ENCODE measurements at places on chromosomes 4 and X.
A peak's percentile ranks its signal among the peaks of the same experiment; 100 is the strongest.

DNA sequence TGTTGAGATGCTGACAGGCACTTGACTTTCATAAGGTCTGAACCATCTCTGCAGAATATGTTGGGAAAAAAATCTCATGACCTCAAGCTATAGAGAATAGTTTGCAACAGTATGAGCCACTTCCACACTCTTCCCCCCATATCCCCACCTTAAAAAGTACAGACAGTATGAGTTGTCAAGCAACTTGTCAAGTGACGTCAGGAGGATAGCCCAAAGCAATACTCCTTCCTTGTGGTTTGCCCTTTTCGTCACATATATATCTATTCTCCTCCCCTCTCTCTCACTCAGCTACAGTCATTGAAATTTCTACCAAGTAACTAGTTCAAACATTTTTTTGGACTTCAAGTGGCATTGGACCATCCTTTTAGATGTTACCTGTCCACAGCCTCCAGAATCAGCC lies 67.7 kb downstream of the MCF2 start:
- DNase-seq = no peak

DNA sequence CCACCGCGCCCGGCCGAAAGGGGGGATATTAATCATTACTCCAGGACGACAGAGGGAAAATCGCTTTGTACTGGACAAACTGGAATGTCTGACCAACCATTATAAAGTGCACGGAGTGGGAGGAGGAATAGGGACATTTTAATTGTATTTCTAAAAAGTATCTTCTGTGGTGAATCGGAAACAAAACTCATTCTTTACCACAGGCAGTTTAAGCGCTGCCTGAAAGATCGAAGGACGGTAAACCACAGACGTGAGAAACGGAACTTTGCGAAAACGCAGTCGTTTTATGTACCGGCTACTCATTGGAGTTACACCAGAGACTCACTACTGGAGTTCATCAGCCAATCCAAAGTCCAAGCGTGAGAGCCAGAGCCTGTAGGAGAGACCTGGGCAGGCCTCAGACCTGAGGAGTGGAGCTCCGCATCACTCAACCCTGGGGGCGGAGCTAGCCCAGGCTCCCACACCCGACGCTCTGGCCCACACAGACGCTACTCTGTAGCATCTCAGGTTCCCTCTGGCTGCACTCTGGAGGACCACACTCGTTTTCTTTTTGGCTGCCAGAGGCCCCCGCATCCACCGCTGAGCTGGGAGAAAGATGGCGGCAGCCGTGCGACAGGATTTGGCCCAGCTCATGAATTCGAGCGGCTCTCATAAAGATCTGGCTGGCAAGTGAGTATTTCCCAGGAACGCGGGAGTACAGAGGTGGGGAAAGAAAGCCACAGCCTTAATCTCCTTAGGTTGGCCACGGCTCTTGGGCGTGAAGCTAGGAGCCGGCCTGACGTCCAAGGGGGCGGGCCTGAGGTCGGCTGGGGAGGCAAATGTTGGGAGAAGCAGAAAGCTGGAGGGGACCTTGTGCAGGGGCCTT lies at the start of gene COPS4:
Gene COPS4 (plus strand): TSS at position 554 of the 865 bp plus-strand sequence. CDS start 42 bp downstream, at position 596.
- peak; percentile 100 for DNase-seq

DNA sequence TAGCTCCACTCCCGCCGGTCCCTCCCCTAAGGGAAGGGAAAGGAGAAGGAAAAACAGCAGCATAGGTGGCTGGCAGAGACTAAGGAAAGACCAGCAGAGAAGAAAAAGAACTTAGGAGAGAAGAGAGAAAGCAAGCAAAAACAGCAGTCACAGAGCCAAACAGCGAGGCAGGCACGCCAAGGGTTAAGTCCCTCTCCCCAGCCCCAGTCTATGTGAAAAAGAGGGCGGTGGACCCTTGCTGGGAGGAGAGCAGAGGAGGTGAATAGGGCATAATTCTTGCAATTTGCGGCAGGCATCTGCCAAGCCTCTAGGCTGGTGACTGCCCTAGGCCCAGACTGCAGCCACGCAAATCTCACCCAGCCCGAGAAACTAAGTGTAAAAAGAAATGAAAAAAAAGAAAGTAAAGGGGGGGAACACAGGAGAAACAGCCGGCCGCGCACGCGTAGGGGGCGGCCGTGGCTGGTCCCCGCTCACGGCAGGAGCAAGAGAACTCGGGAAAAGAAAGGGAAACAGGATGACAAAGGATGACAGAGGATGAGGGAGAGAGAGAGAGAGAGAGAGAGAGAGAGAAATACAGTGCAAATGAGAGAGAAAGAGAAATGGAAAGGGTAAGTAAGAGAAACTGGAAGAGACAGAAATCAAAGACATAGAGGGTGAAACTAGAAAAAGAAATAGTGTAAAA lies 48.6 kb downstream of the MAGEA9 start:
- peak; percentile 50 for DNase-seq

DNA sequence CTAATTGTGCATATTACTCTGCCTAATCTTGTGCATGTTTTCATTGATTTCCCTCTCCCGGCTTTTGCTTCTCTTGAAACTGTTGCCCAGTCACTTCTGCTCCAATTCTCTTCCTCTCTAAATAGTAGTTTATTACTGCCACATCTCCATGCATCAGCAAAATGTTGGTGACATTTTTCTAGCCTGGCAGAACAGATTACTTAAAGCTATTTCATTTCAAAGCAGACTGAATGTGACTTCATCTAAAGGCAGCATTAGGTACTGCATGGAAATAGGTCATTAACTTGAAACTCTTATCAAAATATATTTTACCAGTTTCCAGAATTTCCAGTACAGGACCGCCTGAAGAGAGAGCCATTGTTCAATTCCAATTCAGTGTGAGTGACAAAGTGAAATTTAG lies 52.4 kb downstream of the HPGDS start:
- peak; percentile 20 for DNase-seq

- DNase-seq = peak; percentile 1
These were observed 1.1 kb downstream of the PRAF2 start for GRCh38 chrX:49072712-49073095.

DNA sequence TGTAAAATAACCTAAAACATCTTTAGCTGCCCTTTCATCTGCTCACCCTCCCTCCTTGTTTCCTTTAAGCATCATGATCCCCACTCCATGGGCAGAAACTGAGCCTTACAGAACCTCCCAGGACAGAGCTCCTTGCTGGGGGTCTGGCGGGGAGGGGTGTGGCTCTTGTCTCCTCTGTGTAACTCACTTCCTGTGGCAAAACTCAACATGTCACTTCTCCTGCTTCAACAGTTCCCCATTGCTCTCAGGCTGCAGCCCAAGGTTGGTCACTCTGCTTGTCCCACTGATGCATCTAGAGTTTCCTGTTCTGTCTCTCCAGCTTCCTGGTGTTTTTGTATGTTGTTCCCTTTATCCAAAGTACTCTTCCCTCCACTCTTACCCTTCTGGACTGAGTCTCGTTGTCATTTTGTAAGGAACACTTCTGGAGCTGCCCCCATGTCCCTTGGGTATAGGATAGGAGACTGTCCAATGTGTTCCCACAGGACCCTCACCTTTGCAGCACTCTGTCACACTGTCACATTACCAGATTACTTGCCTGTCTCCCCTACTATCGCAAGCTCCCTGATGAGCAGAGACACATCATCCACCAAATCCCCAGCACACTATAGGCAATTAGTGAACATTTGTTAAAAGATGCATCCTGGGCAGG lies 19.6 kb downstream of the TMEM31 start:
- DNase-seq = no peak

- no peak for DNase-seq
These were observed 1639.4 kb upstream of the TENM3 start for GRCh38 chr4:180603791-180604190.

DNA sequence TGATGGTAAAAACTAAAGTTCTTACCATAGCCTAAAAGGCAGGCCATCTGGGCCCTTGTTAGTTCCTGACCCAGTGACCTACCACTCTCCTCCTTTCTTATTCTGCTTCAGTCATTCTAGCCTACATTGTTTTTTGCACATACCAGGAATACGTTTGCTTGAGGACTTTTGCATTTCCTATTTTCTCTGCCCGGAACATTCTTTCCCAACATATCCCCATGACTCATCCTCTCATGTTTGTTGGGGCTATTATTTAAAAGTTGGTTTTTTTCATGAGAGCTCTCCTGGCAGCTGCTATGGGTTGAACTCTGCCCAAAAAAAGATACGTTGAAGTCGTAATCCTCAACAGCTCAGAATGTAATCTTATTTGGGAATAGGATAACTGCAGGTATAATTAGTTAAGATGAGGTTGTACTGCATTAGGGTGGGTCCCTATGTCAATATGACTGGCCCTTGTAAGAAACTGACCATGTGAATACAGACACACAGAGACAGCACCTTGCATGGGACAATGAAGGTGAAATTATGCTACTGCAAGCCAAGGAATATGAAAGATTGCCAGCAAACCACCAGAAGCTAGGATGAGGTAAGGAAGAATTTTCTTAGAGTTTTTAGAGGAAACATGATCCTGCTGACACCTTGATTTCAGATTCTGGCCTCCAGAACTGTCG lies 138.3 kb upstream of the PDHA2 start:
- peak; percentile 59 for DNase-seq

DNA sequence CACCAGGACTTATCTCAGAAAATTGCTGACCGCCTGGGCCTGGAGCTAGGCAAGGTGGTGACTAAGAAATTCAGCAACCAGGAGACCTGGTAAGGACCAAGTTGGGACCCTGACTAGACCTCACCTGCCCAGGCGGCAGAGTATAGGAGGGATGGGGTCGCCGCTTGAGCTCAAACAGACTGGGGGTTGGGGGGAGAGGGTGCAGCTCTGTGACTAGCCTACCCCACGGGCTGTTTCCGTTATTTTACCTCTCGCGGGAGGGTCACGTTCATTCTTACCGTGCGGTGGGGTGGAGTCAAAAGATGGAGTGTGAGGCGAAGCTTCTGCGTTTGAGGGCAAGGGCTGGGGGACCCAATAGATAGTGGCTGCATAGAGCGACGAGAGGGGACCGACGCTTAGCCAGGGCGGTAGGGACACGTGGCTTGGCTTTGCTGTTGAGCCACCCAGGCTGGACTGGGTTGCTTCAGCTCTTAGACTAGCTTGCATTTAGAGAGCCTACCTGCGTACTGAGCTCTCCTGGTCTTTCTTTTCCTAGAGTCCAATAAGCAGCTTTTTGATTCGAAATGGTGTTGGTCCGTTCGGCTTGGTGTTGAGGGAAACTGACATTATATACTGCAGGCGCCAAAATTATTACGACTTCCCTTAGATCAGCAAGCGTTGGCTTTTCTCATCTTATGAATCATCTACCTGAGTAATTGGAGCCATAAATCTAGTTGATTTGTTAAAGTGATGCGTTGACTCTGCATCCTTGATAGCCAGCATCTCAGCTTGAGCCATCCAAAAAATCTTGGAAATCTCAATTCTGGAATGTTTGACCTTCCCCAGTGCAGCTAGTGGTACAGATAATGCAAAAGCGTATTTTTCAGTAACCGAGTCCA lies 591 bp downstream of the PRPS1 start:
- peak; percentile 23 for DNase-seq

- DNase-seq = peak; percentile 79
These were observed at the start of gene PAQR3 for GRCh38 chr4:78938868-78939666. Gene PAQR3, minus strand, starts transcription at chr4:78939438. Its CDS starts 214 bp downstream, at chr4:78939224.

GRCh38 chr4:109996526-109996925 lies 83.8 kb downstream of the EGF start:
- DNase-seq = no peak

Data from choroid plexus epithelial cell (primary cell).